ENCODE measurements at places on chromosomes 4 and X.

- no peak for DNase-seq
Measured at GRCh38 chr4:111697176-111697942, 447.9 kb upstream of the FAM241A start.

- no peak for DNase-seq
Measured at GRCh38 chrX:31570658-31571057, 498.8 kb upstream of the FTHL17 start.

- peak; percentile 81 for DNase-seq
Measured at GRCh38 chrX:154695911-154696675, 42.7 kb upstream of the CTAG2 start.

DNA sequence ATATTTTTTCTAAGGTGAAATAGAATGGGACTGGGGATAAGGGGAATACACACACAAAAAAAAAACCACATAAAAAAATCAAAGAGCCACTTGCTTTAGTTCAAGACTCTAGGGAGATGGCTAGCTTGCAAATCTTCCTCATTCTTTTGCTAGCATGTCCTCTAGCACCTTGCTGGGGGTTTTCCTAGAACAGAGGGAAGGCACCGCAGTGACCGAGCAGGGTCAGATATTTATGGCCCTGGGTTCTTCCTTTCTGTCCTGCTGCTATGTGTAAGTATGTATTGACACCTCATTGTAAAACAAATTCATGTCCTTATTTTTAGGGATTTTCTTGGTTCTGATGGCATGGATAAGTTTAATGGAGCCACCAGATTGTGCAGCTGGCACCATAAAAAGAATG lies 81.2 kb downstream of the SHISA3 start:
- no peak for DNase-seq

DNA sequence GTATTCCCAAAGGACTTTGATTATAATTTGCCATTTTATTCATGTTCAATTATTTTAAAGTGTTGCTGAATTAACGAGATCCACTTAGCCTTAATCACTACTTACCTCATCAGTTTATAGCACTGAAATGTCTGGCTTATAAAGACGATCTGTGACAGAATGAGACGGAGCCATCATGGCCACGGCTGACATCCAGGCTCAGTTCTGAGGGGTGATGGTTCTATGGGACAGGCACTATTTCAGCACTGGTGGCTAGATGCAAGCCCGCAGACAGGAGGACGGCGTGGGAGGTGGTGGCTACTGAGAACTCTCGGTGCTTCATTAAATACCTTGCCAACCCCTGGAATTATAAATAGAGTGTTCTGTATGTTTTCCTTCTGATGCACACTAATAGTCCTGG lies 1084.2 kb upstream of the TENM3 start:
- no peak for DNase-seq

DNA sequence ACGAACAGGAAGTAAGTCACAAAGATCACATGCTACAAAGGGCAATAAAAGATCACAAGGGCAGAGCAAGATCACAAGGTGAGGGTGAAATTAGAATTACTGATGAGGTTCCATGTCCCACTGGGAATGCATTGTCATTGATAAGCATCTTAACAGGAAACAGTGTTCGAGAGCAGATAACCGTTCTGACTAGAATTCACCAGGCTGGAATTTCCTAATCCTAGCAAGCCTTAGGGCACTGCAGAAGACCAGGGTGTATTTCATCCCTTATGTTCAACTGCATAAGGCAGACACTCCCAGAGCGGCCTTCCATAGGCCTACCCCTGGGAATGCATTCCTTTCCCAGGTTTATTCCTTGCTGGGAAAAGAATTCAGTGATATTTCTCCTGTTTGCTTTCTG lies 980.6 kb upstream of the LCORL start:
- no peak for DNase-seq

DNA sequence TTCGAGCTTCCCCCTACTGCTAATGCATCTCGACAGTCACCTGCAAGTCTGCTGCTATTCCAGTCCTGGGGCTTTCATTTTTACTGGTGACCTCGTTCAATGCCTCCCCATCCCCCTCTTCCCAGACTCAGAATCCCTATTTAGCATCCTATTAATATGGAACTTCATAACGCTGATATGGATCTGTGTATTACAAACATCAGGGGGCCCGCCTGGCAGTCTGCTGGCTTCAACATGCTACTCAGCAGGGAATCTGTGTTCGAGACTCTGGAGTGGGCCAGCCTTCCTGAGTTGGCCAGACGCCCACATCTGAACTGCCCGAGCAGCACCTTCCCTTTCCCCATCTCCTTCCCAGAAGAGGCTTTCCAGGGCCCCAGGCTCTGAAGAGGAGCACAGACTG lies 173.9 kb upstream of the PPARGC1A start:
- no peak for DNase-seq

DNA sequence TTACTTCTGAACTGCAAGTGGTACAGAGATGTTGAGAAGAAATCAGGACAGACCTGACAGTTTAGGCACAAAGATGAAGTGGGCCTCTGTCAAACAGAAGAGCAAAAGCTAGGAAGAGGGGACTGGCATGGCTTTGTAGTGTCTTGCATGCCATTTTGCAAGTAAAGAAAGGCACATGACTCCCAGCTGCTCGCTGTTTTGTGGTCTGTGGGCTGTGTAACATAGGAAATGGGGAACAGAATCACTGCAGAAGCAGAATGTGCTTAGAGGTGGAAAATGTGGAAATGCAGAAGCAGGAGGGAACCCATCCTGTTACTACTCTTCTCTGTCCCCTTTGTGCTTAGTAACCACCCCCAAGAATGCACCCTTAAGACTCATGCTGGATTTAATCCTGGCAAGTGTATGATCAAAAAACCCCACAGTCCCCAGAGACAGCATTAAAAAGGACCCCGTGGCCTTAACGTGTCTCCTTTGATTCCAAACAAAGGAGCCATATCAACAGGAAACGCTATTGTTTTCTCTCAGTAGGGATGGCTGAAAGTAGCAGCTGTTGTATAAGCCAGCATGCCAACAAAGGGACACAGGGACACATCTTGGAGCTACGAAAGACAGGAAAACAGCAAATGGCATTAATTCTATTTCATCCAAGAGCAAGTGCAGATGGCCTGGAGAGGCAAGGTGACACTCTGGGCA lies 177.6 kb upstream of the GLRA2 start:
- no peak for DNase-seq

- no peak for DNase-seq
Measured at GRCh38 chrX:14843666-14844065, 29.2 kb downstream of the FANCB start.

- peak; percentile 77 for DNase-seq
Measured at GRCh38 chrX:120453985-120454384, 15.1 kb downstream of the LAMP2 start.

All from iris pigment epithelial cell (primary cell).